ENCODE measurements at places on chromosomes 5 and 9.

DNA sequence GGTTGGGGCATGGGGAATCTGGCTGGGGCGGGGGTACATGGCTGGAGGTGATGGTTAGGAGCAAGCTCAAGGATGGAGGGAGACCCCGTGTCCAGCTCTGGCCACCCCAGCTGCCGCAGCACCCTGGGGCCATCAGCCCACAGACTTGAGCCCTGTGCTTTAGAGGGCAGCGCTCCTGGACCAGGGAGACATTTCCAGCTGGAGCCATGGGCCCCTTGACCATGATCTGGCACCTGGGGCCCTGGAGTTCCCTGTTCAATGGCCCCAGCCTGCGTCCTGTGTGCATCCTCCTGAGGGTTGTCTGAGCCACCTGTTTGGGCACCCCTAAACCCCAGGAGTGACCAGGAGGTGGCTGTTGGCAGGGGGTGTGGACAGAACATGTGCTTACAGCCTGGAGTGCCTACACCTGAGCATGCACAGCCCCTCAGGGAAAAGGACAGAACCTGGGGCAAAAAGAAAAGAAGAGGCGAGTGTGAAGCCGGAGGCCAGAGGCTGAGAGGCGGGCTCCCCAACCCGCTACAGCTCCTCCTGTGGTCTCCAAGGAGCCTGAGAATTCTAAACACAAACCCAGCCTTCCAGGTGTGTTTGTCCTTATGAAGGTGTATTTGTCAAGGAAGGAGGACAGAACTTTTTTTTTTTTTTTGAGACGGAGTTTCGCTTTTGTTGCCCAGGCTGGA lies 126.7 kb downstream of the C9orf50 start:
- no peak for DNase-seq

DNA sequence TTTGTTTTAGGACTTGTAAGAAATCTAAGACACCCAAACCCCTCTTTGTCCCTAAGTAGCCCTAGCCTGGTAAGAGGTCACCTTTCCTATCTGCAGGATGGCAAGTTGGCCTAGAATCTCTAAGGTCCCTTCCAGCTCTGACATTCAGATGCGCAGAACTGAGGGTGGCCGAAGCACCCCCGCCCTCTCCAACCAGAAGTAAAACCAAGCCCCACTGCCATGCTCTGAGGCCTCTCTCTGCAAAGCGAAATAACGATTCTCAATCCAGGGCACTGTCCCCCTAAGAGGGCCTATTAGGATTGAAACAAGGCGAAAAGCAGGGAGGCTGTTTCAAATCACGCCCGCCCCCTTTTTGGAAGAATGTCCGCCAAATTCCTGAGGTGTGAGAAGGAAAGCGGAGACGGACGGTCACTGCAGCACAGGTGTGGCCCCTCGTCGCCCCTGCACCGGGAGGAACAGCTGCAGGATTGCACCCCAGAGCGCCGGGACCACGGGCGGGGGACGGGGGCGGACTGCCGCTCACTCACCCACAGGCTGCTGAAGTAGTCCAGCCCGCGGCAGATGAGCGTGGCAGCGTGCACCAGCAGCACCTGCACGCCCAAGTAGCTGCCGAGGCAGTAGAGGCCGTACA lies 824 bp downstream of the TMEM245 start:
- peak; percentile 34 for DNase-seq

DNA sequence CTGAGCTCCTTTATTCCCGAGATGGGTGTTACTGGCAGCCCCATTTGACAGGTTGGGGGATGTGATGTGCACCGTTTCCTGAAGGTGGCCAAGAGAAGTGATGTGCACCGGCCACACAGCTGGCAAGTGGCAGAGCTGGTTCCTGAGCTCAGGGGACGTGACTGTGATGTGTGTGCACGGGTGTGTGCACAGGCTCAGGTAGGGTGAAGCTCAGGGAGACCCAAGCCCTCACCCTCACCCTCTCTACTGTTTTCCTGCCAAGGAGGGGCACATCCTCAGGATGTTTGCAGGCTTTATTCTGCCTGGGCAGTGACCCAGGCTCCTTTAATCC lies 56.6 kb downstream of the WWC1 start:
- DNase-seq: no peak

- DNase-seq: no peak
Observed at GRCh38 chr5:84181093-84181492, 203.6 kb downstream of the EDIL3 start.

DNA sequence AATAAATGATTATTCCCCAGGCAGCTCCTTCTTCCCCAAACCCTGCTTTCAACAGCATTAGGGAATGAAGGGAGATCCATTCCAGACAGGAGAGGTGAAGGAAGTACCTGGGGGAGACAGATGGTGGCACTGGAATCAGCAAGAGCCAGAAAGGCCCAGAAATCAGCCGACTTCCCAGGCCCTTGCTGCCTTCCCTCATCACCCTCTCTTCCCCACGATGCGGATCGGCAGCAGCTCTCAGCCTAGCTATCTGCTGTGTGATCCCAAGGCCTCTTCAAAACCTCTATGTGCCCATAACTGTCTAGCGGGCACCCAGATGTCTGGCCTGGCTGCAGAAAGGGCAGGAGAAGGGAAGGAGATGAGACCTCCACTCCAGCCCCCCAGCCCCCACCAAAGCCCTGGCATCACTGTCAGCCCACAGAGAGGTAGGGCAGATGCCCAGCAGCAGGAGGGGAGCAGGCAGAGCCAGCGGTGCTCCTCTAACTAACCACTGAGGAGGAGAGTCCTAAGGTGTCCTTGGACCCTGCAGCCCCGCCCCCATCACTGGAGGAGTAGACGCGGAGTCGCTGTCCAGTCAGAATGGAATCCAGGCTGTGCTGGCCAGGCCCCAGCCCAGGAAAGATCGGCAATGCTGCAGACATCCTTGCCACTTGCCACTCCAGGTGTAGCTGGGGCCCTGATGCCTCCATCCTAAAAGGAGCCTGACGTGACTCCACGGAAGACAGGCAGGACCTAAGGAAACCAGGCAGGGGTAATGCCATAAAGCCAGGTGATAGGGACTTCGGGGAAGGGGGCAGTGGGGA lies 12.7 kb downstream of the CNTFR start:
- no peak for DNase-seq

DNA sequence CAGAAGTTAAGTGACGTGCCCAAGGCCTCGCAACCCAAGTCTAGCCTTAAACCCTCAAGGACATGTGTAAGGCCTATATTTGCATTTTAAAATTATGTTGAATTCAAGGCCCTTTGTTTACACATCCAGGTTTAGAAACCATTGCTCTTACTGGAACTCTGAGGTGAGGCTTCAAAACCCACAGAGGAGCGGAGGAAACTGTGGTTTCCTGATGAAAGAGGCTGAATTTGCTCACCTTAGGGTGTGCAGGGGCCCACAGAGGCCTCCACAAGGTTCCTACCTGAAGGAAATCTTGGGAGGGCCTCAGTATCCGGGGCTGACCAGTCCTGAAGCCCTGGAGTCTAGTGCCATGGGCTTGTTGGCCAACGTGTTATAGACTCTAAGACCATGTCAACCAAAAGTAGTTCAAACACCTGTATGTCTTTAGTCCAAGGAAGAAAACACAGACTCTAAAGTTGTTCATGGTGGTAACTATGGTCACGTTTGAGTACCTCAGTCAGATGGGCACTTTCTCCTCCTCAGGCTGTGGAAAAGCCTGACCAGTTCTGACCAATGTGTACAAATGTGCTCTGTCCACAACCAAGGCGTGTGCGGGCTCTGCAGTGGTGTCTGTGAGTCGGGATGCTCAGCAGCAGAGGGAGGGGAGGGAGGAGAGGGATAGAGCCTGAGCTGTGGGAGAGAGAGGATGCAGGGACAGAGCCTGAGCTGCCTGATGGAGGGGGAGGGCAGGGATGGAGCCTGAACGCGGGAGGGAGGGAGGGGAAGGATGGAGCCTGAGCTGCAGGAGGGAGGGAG lies 124.6 kb upstream of the ERCC6L2 start:
- DNase-seq: peak; percentile 55

- DNase-seq: no peak
Observed at GRCh38 chr9:126720661-126721563, 83.9 kb upstream of the ZBTB43 start.

GRCh38 chr9:129644365-129644764 lies 2.4 kb upstream of the ASB6 start:
- DNase-seq: no peak

DNA sequence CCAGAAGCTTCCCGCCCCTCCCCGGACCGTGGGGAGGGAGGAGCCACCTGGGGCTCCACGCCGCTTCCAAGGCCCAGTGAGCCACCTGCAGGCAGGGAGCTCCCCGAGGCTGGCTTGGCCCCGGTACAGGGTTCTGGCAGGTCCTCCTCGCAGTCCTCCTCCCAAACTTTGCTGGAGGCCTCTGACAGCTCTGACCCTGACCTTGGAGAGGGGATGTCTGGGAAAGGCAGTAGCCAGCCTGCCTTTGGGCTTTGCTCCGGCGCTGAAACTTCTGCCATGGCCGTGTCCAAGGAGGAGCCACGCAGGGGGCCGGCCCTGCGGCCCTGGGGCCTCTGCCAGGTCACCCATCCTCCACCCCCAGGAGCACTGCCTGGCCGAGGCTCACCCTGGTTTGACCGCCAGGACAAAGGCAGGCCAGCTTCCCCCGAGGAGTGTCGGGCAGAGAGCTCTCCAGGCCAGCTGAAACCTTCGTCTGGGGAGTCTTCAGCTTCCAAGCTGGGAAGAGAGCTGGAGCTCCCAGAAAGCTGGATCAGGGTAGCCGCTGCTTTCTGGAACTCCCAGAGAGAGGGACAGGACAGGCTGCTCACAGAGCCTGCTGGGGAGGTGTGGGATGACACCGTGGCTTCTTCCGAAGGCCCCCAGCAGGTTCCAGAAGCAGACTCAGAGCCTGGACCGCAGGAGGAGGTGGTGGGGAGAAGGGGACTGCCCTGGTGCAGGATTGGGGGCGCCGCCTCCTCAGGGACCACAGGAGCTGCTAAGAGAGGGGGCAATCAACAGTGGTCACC lies 9.0 kb upstream of the QSOX2 start:
- DNase-seq: no peak

- DNase-seq: no peak
Observed at GRCh38 chr9:99748266-99748665, 73.4 kb upstream of the NR4A3 start.

DNA sequence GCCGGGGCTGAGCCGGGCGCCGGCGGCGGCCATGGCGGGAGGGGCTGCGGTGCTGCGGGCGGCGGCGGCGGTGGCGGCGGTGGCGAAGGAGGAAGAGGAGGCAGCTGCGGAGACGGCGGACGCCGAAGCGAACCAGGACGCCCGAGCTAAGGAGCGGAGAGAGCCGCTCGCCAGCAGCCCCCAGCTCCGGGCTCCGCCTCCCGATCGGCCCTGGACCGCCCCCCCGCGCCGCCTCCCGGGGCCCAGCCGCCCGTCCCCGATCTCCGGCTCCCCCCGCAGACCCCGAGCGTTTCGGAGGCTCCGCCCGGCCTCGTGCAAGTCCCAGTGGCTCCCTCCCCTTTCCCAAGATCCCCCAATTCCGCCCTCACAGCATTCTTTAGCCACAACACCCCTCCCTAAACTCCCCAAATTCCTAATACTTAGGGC lies at the start of gene ASTN2:
Gene ASTN2, minus strand, starts transcription at position 152 of the 426 bp plus-strand sequence. Its CDS starts 119 bp downstream, at position 33.
- DNase-seq: no peak

All from T-helper 2 cell (primary cell).